ENCODE measurements at places on chromosomes 3 and 15.

DNA sequence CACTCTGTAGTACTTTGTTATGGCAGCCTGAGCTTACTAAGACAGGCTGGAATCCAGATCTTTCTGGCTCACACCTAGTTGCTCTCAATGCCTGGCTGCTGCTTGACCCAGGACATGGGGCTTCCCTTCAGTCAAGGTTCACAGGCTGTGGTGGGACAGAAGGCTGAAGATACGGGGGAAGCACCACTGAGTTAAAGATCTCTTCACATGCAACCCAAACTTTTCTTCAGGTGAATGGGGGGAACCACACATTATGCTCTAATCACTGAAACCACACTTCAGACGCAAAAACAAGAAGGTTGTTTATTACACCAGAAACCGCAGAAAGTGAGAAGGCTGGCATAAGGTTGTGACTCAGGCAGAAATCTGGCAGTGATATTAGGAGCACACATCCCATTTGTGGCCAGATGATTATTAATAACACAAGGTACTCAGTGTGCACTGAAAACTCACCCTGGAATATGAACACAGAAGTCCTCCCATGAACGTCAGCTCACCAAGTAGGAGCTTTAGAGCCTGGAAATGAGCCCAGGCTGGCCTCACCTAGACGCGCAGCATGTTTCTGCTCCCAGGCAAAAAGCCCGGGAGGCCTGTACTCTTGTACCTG, 230.5 kb upstream of the CHRNA7 start:
- DNase-seq = no peak
- no peak overlapping the region for H3K27ac ChIP-seq
- H3K4me3 ChIP-seq = no peak overlapping the region
- H3K36me3 ChIP-seq = no peaks in the 10 kb centered on the region

GRCh38 chr3:84077479-84077878, 881.3 kb upstream of the CADM2 start:
- H3K27ac ChIP-seq = no peak overlapping the region
- H3K4me3 ChIP-seq = no peak overlapping the region
- no peaks in the 10 kb centered on the region for H3K27me3 ChIP-seq
- no peaks in the 10 kb centered on the region for H3K4me1 ChIP-seq

GRCh38 chr3:154522036-154522602, 92.1 kb upstream of the GPR149 start:
- no peaks in the 10 kb centered on the region for H3K27me3 ChIP-seq
- H3K27ac ChIP-seq = no peak overlapping the region
- DNase-seq = no peak
- H3K4me3 ChIP-seq = no peak overlapping the region
- H3K4me1 ChIP-seq = no peaks in the 10 kb centered on the region

DNA sequence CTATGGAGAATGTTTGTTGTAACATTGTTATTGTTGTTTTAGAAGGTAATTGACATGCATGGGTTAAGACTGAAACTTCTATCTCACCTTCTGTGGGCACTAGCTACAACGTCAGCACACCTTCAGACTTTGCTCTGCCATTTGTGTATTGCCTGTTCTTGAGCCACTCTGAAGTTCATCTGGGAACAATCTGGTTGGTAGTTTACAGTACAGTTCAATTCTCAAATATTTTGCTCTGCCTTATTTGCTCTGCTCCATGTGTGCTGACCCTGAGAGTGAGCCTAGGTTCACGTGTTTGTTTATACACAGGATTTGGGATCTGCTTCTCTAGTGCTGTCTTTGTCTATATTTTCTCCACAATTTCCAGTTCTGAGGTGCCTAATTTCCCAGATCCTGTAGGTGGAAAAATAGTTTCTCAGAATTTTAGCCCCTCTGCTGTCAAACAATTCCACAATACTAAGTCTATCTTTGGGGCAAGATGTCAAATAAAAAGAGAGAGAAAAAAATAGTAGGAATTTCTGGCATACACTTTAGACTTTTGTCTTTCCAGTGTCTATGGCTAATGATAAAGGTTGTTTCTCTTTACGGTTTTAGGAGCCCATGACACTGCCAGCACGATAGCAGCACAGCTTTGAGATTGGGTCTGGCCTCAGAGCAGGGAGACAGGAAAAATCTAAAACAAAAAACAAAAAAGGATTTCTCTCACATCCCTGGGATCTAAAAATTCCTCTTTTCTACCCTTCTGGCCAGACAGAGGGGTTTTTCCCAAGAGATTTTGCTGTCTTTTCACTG, 721.4 kb downstream of the VGLL3 start:
- H3K36me3 ChIP-seq = no peaks in the 10 kb centered on the region
- H3K27ac ChIP-seq = no peak overlapping the region
- no peak for DNase-seq
- H3K4me1 ChIP-seq = no peaks in the 10 kb centered on the region
- no peaks in the 10 kb centered on the region for H3K27me3 ChIP-seq
- no peak overlapping the region for H3K4me3 ChIP-seq

DNA sequence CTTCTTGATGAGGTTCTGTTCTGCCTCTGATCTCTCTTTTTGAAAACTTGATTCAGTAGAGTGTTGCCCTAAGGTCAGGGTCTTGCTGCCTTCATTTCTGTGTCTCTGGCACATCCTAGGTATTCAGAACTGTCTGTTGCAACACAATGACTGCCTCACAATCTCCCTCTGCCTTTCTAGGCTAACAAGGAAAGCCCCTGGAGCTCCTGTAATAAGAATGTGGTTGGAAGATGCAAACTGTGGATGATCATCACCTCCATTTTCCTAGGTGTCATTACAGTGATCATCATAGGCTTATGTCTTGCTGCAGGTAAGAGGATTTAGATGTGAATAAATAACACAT, 7.0 kb downstream of the C3orf52 start:
- H3K4me1 ChIP-seq = peaks cover 28% of the 10 kb centered on the region
- H3K27ac ChIP-seq = peak overlapping the region; percentile 12
- no peak overlapping the region for H3K4me3 ChIP-seq

DNA sequence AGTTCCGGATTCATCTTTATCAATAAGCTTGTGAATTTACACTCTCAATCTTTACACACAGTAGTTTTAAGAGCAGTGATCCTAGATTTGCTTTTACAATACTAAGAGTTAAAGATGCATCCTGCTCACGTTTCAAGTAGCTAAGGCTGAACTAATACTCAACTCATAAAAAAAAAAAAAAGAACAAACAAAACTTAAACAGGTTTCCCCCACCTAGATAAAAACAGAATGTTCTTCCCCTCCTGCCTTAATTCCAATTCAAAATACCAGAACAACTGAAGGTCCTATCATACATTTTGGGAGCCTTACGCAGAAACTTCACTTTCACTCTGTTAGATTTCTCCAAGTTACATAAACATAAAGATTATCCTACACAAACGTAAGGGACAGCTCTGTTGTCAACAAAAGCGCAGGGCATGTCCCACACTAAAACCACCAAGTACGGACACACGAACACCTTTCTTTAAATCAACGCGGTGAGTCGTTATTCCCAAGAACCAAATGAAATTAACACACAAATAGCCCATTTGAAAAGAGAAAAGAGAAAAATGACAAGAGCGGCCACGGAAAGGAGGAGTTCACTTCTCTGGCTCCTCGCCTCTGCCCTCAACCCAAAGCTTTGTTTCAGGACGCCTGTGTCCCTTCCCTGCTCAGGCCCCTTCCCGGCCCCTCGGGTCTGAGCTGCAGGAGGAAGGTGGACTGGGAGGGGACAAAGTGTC, 941 bp downstream of the CBLB start:
- H3K27ac ChIP-seq = peak overlapping the region; percentile 92
- H3K36me3 ChIP-seq = peaks cover 42% of the 10 kb centered on the region
- DNase-seq = no peak
- H3K4me3 ChIP-seq = peak overlapping the region; percentile 93
- H3K4me1 ChIP-seq = peaks cover 39% of the 10 kb centered on the region

GRCh38 chr3:63303238-63303637, 25.1 kb downstream of the SYNPR start:
- peaks cover 14% of the 10 kb centered on the region for H3K27me3 ChIP-seq
- no peak for DNase-seq
- H3K36me3 ChIP-seq = no peaks in the 10 kb centered on the region
- no peak overlapping the region for H3K4me3 ChIP-seq

DNA sequence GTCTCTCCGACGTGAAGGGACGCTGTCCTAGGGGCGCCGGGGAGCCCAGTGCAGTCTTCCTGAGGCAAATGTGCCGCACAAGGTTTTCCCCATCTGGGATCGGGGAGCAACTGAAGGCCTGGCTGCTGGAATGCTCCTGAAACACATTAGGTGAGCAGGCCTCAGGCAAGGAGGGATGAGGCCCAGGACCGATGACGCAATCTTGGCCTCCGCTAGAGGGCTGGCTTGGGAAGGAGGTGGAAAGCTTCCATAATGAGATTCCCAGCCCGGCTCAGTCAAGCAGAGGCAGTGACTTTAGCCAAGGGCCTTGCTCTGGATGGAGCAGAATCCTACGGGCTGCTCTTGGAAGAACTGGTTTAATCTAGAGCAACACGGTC, 50.8 kb downstream of the CPN2 start:
- H3K4me3 ChIP-seq = no peak overlapping the region
- peaks cover 2% of the 10 kb centered on the region for H3K36me3 ChIP-seq
- H3K27me3 ChIP-seq = peaks cover 27% of the 10 kb centered on the region
- H3K4me1 ChIP-seq = peaks cover 7% of the 10 kb centered on the region

- H3K27me3 ChIP-seq = no peaks in the 10 kb centered on the region
- no peaks in the 10 kb centered on the region for H3K4me1 ChIP-seq
- no peaks in the 10 kb centered on the region for H3K36me3 ChIP-seq
Measured at GRCh38 chr3:42873221-42873982, 2.3 kb downstream of the CYP8B1 start.

GRCh38 chr15:43440721-43441281, 52.2 kb downstream of the TP53BP1 start:
- H3K4me3 ChIP-seq = peak overlapping the region; percentile 35
- peaks cover 5% of the 10 kb centered on the region for H3K36me3 ChIP-seq
- H3K27ac ChIP-seq = peak overlapping the region; percentile 91

DNA sequence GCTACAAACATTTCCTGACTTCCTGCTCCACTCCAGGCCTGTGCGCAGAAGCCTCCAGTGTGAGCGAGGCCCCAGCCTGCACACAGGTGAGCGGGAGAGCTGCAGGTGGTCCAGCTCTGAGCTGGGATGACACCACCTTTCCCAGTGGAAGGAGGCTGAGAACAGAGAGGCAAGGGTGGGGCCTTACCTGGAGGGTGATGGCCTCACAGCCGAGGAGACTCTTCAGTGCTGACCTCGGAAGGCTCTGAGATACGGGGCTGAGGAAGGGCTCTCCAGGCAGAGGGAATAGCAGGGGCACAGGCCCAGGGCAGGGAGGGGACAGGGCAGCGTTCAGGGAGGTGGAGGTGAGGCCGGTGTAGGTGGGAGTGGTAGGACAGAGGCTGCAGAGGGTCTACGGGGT, 70.8 kb downstream of the EFCAB12 start:
- H3K27ac ChIP-seq = no peak overlapping the region
- H3K4me3 ChIP-seq = no peak overlapping the region
- no peak for DNase-seq
- no peaks in the 10 kb centered on the region for H3K27me3 ChIP-seq
- no peaks in the 10 kb centered on the region for H3K36me3 ChIP-seq

GRCh38 chr15:55884223-55884622, 109.2 kb downstream of the NEDD4 start:
- no peaks in the 10 kb centered on the region for H3K4me1 ChIP-seq
- no peak overlapping the region for H3K4me3 ChIP-seq
- peaks cover 1% of the 10 kb centered on the region for H3K36me3 ChIP-seq
- no peaks in the 10 kb centered on the region for H3K27me3 ChIP-seq
- no peak overlapping the region for H3K27ac ChIP-seq
- DNase-seq = no peak

DNA sequence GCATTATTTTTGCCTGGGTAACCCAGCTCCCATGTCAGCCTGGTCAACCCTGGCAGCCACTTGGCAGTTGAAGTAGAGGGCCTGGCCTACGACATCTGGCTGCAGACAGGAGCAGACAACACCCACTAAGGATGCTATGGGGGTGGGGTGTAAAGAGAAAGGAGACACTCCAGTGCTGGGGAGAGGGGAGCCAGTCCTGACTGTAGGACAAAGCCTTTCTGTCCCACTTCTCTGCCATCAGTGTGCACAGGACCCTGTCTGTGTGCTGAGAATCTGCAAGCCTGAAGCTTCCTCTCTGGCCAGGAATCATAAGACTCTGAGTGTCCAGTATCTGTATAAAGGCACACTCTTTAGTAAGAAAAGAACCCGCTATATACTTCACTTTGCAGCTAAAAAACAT, 96.3 kb upstream of the CHRM5 start:
- no peak overlapping the region for H3K27ac ChIP-seq
- H3K36me3 ChIP-seq = peaks cover 6% of the 10 kb centered on the region
- H3K4me3 ChIP-seq = no peak overlapping the region
- no peaks in the 10 kb centered on the region for H3K27me3 ChIP-seq
- no peak for DNase-seq

- H3K27me3 ChIP-seq = peaks cover 19% of the 10 kb centered on the region
- H3K27ac ChIP-seq = no peak overlapping the region
- no peak overlapping the region for H3K4me3 ChIP-seq
- DNase-seq = no peak
Measured at GRCh38 chr15:81189583-81190283, 6.9 kb upstream of the IL16 start.

DNA sequence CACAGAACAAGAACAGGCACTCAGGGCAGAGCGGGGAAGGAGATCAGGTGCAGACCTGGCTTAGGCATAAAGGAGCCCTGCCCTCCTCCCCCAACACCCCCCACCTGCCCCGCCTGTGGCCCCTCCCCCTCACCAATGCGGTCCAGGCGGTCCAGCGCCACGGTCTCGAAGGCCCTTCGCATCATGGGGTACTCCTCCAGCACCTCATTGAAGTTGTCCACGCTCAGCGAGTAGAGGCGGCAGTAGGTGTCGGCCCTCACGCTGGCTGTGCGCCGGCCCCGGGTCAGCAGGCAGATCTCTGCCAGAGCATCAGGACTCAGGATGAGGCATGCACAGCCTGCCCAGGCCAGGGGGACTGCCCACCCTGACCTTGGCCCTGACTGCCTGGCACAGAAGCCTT, 44.8 kb downstream of the HCN4 start:
- no peak overlapping the region for H3K4me3 ChIP-seq
- no peak for DNase-seq
- H3K4me1 ChIP-seq = peaks cover 7% of the 10 kb centered on the region
- no peaks in the 10 kb centered on the region for H3K36me3 ChIP-seq
- H3K27ac ChIP-seq = no peak overlapping the region

- H3K4me1 ChIP-seq = peaks cover 44% of the 10 kb centered on the region
- H3K4me3 ChIP-seq = no peak overlapping the region
- no peaks in the 10 kb centered on the region for H3K27me3 ChIP-seq
- peaks cover 49% of the 10 kb centered on the region for H3K36me3 ChIP-seq
- DNase-seq = no peak
Measured at GRCh38 chr15:63672369-63672768, 75.2 kb downstream of the FBXL22 start.

GRCh38 chr15:47541562-47541961, 175.7 kb upstream of the SEMA6D start:
- no peaks in the 10 kb centered on the region for H3K4me1 ChIP-seq
- no peaks in the 10 kb centered on the region for H3K27me3 ChIP-seq
- DNase-seq = no peak
- no peak overlapping the region for H3K27ac ChIP-seq

DNA sequence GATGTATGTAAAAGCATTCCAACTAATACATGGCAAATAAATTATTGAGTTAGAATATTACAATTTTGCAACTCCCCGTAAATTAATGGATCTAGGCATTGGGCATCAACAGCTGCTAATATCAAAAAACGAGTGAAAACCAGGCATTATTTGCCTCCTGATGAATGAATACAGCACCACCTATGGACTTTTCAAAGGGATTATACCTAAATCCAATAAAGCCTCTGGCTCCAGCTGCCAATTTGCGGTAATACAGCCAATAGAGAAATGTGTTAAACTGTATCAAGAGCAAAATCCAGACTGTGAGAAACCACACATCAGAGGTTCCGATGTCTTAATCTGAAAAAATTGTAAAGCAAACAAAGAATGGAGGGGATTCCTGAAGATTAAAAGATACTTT, 16.3 kb upstream of the A4GNT start:
- no peaks in the 10 kb centered on the region for H3K4me1 ChIP-seq
- no peak for DNase-seq
- peaks cover under 1% of the 10 kb centered on the region for H3K36me3 ChIP-seq
